ENCODE measurements at places on chromosomes 1 and 21.

GRCh38 chr1:92201973-92202372 lies 15.7 kb upstream of the C1orf146 start:
- DNase-seq, result no peak

GRCh38 chr1:76682138-76682537 lies 185.1 kb upstream of the ST6GALNAC5 start:
- DNase-seq, result no peak

GRCh38 chr1:240362826-240363225 lies 249.1 kb downstream of the GREM2 start:
- no peak for DNase-seq

GRCh38 chr1:235766794-235767285 lies 99.9 kb downstream of the LYST start:
- no peak for DNase-seq

- no peak for DNase-seq
These were observed 15.1 kb upstream of the ECE1 start for GRCh38 chr1:21305155-21305899.

- no peak for DNase-seq
These were observed 107.5 kb downstream of the ODF2L start for GRCh38 chr1:86288586-86289147.

- DNase-seq, result no peak
These were observed 14.5 kb upstream of the RUNX1 start for GRCh38 chr21:35063428-35064172.

DNA sequence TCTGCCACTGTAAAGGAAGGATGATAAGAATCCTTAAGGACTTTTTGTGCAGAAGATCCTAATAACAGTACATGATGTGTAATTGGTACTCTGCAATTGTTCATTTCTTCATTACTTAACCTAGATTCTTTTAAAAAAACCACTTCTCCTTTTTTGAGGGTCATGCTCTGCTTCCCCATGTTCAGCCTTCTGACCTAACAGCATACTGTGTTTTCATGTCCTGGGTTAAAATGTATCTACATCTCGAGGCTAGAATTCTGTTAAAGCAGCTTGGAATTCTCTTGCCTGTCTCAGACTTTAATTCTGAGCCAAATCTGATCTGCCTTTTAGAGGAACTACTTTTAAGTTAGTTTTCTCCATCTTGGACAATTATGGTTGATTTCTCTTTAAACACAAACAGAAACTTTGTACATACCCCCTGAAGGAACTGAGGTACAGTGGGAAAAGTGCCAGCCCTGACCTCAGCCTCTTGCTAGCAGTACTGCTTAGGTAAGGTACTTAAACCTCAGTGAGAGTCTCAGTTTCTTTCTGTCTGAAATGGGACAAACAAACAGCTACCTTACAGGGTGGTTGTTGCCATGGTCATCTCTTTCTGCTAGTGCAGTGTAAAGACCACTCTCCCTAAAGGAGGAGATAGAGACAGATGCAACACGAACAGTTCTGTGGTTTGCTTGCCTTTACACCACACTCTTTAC lies 103.2 kb upstream of the DYNLT5 start:
- no peak for DNase-seq

DNA sequence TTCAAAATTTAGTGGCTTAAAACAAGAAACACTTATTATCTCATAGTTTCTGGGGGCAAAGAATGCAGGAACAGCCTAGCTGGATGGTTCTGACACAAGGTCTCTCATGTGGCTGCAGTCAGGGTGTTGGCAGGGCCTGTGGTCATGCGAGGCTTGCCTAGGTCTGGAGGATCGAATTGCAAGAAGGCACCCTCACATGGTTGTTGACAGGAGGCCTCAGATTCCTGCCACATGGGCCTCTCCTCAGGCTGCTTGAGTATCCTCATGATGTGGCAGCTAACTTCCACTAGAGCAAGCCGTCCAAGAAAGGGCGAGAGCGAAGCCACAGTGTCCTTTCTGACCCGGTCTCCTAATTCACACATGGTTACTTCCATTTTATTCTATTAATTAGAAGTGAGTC lies 6.2 kb upstream of the NRIP1 start:
- DNase-seq, result no peak

DNA sequence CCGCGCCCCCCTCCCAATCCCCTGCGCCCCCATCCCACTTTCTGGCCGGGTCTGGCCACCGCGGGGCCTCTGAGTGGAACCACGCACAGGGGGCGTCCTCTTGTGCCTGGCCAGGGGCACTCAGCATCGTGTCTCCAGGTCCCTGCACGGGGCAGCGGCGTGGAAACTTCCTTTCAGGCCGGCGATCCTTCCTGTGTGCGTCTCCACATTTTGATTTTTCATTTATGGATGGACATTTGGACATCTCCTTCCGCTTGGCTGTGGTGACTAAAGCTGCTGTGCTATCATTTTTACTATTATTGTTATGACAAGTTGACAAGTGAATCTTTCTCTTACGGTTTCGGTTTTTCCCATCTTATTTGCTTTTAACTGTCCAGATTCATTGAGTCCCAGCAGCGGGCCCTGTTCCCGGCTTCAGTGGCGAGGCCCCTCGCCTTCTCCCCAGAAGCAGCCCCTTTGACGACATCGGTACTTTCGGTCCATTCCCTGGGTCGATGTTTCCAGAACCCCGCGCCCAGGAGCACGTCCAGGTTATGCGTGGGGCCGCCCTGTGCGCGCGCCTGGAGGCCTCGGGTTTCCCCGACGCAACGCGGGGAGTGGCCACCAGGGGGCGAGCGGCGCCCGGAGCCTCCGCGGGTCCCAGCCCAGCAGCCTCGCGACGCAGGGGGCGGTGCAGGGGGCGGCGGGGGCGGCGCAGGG lies 12.4 kb upstream of the SLC19A1 start:
- peak; percentile 84 for DNase-seq

GRCh38 chr1:41931578-41931977 lies 12.9 kb upstream of the HIVEP3 start:
- DNase-seq, result no peak

GRCh38 chr1:26598890-26599289 lies 69.3 kb downstream of the RPS6KA1 start:
- no peak for DNase-seq

DNA sequence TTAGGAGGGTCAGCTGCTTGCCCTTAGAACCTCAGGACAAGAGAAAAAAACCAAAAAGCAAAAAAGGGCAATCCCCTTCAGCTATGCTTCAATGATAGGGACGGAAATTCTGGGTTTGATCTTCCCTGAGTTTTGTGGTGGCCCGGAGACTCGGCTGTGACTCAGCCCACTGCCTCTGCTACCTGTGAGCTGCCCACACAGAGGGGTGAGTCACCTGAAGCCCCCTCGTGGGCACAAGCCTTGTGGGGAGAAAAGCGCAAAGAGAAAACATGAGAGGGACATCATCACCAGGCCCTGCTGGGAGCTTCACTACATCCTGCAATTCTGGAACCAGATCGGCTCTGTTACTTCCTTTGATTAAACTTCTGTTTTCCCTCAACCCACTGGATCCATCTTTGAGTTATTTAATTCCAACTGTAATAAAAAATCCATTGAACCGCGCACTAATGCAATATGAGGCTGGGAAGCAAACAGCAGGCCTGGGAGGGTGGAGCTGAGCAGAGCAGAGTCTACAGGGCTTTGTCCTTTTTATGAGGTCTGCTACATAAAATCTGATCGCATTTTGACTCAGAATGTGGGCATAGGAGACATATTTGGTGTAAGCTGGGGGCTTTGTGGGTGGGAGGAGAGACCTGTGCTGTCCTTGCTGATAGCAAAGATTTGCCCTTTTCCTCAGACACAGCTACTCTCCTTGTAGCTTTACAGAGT lies 58.7 kb upstream of the STUM start:
- DNase-seq, result no peak

DNA sequence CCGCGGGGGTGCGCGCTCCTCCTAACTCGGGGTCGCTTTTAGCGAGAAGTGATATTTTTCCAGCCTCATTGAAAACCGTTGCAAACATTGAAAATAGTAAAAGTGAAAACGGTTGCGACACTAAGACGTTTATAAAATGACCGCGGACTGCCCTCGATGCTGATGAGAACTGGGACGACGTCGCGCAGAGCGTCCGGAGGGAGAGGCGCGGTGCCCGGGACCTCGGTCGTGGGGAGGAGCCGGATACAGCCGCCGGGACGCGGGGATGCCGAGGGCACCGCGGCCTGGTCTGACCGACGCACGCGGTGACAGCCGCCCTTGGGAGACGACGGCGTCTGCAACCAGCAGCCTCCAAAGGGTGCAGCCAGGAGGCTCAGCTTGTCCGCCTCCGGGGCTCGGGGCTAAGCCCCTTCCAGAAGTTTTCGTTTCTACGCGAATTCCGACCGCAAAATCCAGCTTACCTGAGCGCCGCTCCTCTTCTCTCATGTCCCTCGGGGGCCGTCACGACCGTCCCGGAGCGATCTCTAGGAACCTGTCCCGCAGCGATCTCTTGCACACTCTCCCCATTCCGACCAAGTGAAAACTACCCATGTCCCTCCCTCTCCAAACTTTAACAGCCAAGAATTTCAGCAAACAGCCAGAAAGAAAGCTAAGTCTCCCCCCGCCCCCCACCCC lies 144.4 kb upstream of the ETS2 start:
- no peak for DNase-seq

DNA sequence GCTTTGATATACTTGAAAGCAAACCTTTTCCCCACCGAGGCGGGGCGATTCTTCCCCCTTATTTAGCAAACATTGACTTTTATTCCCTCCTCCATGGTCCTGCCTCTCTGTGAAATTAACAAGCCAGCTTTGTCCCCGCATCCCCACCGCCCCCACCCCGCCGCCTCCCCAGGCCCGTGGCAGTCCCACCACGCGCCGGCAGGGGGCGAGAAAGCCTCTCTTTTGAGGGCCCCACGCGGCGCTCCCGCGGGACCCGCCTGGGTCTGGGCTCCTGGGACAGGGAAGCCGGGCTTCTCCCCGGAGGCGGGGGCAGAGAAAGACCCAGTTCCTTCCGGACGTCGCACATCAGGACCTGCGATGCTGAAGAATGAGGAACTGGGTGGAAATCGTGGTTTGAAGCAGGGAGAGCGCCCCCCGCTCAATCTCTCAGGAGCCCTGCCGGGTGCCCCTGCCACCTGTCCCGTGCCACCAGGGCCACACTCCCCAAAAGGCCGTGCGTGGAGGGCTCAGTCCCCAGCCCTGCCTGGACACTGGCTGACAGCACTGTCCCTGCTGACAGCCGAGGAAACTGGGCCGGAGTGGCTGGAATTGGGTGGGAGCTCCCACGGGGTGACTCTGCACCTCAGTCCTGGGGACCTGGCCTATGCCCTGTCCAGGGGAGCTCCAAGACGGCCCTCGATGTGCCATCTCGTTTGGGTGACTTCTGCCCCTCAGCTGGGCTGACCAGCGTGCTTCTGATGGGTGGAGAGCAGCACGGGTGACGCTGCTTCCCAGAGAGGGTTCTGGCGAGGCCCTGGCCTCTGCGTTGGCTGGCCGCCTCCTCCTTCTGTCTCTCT lies 8.6 kb upstream of the ACTRT2 start:
- peak; percentile 12 for DNase-seq

DNA sequence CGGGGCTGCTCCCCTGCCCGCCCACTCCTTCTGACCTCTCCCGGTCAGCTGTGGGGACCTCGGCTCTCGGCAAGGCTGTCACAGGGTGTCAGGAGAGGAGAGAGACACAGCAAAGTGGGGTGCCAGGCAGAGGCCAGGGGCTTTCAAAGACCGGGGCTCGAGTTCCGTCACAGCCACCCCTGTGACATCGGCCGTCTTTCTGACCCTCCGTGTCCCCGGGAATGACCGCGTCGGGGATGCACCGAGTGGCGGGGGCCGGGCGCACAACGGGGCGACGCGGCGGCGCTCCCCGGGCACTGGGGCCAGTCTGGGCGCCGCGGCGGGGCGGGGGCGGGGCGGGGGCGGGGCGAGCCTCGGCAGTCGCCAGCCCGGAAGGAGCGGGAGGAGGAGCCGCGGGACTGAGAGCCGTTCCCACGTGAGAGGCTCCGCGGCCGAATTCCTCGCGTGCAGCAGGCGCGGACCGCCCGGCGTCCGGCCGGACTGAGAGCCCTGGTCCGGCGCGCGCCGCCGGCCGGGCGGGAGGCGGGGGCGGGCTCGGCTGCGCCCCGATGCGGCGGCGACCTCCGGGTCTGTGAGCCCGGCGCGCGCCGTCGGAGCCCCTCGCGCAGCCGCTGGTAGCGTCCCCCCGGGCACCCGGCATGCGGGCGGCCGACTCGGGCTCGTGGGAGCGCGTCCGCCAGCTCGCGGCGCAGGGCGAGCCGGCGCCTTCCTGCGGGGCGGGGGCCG lies 229.7 kb upstream of the TMEM51 start:
- DNase-seq, result peak; percentile 5

DNA sequence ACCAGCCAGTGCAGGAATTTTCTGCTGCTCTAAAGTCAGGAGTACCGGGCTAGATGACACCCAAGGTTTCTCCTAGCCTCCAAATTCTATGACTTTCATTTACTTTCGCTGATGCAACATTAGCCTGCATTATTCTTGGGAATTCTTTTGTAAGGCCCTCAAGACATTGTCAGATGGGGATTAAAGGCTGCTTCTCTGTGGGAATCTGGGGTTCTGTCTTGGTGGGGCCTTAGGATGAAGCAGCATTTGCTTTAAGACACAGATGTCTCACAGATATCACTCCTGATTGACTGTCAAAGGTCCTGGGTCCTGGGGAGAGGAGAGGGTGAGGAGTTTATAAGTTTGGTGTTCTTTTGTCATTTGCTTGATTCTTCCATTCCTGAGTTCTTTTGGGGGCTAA lies 11.6 kb downstream of the PKP1 start:
- DNase-seq, result no peak

GRCh38 chr1:6206520-6206855 lies 569 bp downstream of the RNF207 start:
- no peak for DNase-seq

DNA sequence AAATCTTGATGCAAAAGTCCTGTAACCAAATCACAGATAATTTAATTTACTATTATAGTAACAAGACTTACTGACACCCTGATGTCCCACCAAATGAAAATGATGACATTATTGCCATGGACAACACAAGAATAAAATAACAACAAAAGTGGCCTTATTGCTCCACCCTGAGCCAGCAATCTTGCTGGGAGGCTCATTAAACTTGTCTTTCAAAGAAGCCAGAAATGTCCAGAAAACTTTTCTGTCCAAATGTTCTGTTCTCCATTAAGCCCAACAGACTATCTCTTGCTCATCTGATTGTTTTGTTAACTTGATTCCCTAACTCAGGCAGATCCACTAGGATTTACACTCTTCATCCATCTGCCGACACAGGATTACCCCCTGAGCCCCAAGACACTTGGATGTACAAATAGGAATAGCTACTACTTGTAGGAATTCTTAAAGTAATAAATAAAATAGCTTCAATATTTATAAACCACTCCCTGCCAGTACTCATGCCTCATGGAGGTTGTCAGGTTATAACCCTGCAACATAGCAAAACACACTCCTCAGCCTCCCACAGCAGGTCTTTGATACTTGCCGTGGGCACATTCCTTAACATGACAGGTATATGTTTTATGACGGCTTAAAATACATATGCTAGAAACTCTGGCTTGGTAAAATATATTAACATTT lies 84.9 kb downstream of the PTPN14 start:
- no peak for DNase-seq

GRCh38 chr1:86322241-86322640 lies 73.9 kb downstream of the ODF2L start:
- no peak for DNase-seq

DNA sequence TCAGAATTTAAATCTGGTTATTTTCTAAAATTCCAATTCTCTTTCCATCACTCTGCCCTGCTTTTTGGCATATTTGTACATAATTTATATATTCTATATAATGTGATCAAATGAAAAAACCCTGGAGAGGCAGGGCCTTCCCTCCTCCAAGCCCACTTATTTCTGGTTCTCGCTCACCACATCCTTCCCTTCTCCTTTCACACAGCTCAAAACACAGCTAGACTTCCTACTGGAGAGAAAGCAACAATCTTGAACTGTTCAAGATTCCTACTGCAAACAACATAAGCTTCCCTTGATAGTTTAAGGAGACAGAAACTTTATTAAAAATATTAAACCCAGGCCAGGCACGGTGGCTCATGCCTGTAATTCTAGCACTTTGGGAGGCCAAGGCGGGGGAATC lies 7.6 kb upstream of the AIM2 start:
- no peak for DNase-seq

Measured in stimulated activated CD4-positive, alpha-beta T cell treated with anti-CD3 and anti-CD28 coated beads, Interleukin-15, amount 100 ng/mL, for 1 hour (primary cell).